Trophoblast cell (in vitro differentiated cells and primary cell): ENCODE measurements at places on chromosomes 1 and 21.

DNA sequence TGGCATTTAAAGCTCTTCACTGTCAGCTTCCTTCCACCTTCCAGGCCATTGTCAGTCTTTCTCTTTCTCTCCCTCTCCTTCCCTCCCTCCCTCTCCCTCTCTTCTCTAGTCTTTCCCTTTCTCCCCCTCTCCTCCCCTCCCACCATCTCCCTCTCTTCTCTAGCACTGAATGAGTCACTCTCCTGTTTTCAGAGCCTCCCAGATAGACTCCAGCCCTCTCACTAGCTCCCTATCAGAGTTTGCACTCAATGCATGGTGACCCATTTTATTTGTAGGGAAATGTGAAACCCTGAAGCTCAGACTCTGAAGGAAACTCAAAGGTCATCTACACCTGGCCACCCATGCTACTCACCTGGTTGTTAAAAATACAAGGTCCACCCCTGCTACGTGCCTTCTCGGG lies 4.4 kb upstream of the MATN1 start:
- no peak overlapping the region for H3K4me3 ChIP-seq
- H3K27ac ChIP-seq, result no peak overlapping the region
- no peak for DNase-seq
- H3K36me3 ChIP-seq, result no peaks in the 10 kb centered on the region

DNA sequence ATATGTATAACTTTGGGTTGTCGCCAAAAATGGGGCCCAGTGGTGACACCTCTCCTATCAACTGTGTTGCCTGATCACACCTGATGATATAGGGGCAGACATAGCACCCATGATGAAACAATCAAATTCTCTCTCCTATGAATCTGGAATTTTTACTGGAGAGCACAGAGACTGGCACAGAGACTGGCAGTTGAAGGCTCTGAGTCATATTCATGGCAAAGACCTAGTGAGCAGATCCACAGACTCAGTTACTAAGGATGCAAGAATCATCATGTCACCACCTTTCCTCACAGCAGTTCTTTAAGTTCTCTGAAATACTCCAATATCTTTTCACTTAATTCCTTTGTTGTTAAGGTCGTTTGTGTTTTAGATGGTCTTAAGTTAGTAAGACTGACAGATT lies 60.0 kb downstream of the APCS start:
- no peaks in the 10 kb centered on the region for H3K36me3 ChIP-seq
- H3K27me3 ChIP-seq, result no peaks in the 10 kb centered on the region
- H3K4me1 ChIP-seq, result no peaks in the 10 kb centered on the region

- no peaks in the 10 kb centered on the region for H3K27me3 ChIP-seq
- no peak overlapping the region for H3K4me3 ChIP-seq
- no peaks in the 10 kb centered on the region for H3K36me3 ChIP-seq
- H3K27ac ChIP-seq, result no peak overlapping the region
- no peak for DNase-seq
Observed at GRCh38 chr1:237583270-237583669, 307.5 kb downstream of the ZP4 start.

- no peak overlapping the region for H3K27ac ChIP-seq
- no peaks in the 10 kb centered on the region for H3K4me1 ChIP-seq
- H3K27me3 ChIP-seq, result peaks cover 2% of the 10 kb centered on the region
- H3K4me3 ChIP-seq, result no peak overlapping the region
- H3K36me3 ChIP-seq, result no peaks in the 10 kb centered on the region
Observed at GRCh38 chr1:41566274-41566885, 81.9 kb upstream of the EDN2 start.

- H3K4me3 ChIP-seq, result peak overlapping the region; percentile 64
- no peaks in the 10 kb centered on the region for H3K27me3 ChIP-seq
- no peak overlapping the region for H3K27ac ChIP-seq
- peaks cover 7% of the 10 kb centered on the region for H3K36me3 ChIP-seq
- DNase-seq, result no peak
- H3K4me1 ChIP-seq, result peaks cover 6% of the 10 kb centered on the region
Observed at GRCh38 chr1:42845866-42846256, 552 bp upstream of the ZNF691 start.

GRCh38 chr1:181604482-181605249 lies 121.3 kb downstream of the CACNA1E start:
- H3K4me3 ChIP-seq, result no peak overlapping the region
- no peak for DNase-seq
- no peaks in the 10 kb centered on the region for H3K27me3 ChIP-seq
- H3K27ac ChIP-seq, result no peak overlapping the region
- no peaks in the 10 kb centered on the region for H3K4me1 ChIP-seq
- H3K36me3 ChIP-seq, result no peaks in the 10 kb centered on the region

DNA sequence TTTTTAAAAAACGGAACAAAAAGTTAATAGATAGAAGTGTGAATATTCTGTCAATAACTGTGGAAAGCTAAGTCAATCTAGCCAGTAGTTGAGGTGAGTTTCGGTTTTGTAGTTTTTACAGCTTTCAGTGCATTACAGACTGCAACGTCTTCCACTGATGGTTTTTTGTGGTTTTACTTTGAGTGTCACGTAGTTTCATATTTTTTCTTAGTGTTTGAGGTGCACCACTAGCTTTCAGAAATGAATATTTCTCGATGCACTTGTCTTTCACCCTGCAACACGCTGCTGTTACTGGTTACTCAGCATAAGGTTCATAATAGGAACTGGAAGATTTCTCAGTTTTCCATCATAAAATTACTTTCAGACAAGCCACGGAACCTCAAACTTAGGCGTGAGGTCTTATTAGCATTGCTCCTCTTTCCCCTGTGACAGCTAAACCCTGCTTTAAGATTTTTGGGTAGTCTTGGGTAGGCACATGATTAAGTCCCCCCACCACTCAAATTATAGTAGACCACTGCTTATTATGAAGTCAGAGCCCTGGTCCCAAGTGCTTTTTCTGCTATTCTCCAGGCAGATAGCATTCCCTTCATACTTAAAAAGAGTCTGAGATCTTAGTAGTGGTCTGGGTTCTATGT lies 1412.7 kb downstream of the KCNT2 start:
- no peaks in the 10 kb centered on the region for H3K27me3 ChIP-seq
- no peaks in the 10 kb centered on the region for H3K36me3 ChIP-seq
- no peak overlapping the region for H3K4me3 ChIP-seq
- H3K27ac ChIP-seq, result no peak overlapping the region
- no peaks in the 10 kb centered on the region for H3K4me1 ChIP-seq

GRCh38 chr1:46456411-46456963 lies 33.1 kb upstream of the DMBX1 start:
- H3K4me3 ChIP-seq, result no peak overlapping the region
- H3K36me3 ChIP-seq, result no peaks in the 10 kb centered on the region
- H3K4me1 ChIP-seq, result no peaks in the 10 kb centered on the region
- no peak for DNase-seq
- peaks cover 31% of the 10 kb centered on the region for H3K27me3 ChIP-seq
- H3K27ac ChIP-seq, result no peak overlapping the region

DNA sequence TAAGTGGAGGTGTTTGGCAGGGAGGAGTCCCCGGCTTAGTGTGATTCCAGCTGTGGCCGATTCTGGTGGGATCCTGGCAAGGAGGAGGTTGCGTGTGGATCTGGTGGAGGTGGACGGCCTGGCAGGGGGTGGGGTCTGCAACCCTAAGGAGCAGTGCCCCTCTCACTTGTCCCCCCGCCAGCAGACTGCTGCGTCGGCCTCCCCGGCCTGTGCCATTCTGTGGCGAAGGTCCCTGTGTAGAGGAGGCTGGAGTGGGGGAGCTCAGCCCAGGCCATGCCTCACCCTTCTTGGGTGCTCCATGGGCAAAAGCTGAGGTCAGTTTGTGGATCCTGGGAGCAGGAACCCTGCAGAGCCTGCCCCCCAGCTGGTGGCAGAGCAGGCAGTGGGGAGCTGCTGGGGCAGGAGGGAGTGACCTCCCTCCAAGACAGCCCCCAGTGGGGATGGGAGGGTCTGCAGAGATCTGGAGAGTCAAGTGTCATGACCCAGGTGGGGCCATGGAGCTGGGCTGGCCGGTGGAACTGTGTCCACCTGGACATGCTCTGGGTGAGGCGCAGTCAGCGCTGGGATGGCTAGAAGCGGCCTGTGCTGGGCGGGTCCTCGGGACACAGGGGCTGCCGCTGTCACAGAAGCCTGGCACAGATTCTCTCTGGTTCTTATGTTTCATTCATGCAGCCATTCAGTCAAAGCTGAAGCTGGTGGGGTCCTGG lies 5.3 kb downstream of the MIB2 start:
- no peak overlapping the region for H3K4me3 ChIP-seq
- peaks cover 8% of the 10 kb centered on the region for H3K4me1 ChIP-seq
- H3K27ac ChIP-seq, result no peak overlapping the region
- H3K36me3 ChIP-seq, result peaks cover 24% of the 10 kb centered on the region

- peak; percentile 42 for DNase-seq
- no peaks in the 10 kb centered on the region for H3K27me3 ChIP-seq
- H3K27ac ChIP-seq, result no peak overlapping the region
- no peaks in the 10 kb centered on the region for H3K4me1 ChIP-seq
Observed at GRCh38 chr1:111142356-111142975, 2.4 kb downstream of the CEPT1 start.

DNA sequence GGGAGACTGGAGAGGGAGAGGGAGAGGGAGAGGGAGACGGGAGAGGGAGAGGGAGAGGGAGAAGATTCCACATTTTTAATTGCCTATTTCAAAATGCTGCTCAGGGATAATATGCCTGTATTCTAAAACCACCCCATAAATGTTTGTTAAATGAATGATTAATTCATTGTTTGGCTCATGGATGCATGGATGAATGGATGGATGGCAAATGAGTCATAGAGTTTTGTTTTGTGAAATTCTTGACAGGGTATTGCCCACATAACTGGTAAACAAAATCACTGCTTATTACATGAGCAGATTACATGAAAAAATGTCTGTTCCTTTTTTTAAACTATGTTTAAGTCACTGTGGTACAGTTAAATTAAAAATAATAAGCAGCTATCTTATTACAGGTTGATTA lies 220.4 kb downstream of the ZP4 start:
- no peaks in the 10 kb centered on the region for H3K4me1 ChIP-seq
- H3K27ac ChIP-seq, result no peak overlapping the region
- no peaks in the 10 kb centered on the region for H3K36me3 ChIP-seq
- no peak for DNase-seq
- H3K27me3 ChIP-seq, result no peaks in the 10 kb centered on the region
- no peak overlapping the region for H3K4me3 ChIP-seq

GRCh38 chr1:222106377-222106776 lies 364.5 kb upstream of the DUSP10 start:
- H3K27me3 ChIP-seq, result no peaks in the 10 kb centered on the region
- DNase-seq, result no peak
- H3K4me1 ChIP-seq, result no peaks in the 10 kb centered on the region
- no peaks in the 10 kb centered on the region for H3K36me3 ChIP-seq

- H3K4me3 ChIP-seq, result no peak overlapping the region
- no peaks in the 10 kb centered on the region for H3K27me3 ChIP-seq
- no peak overlapping the region for H3K27ac ChIP-seq
- peaks cover 7% of the 10 kb centered on the region for H3K4me1 ChIP-seq
- no peak for DNase-seq
- no peaks in the 10 kb centered on the region for H3K36me3 ChIP-seq
Observed at GRCh38 chr1:168134642-168135041, 2.1 kb downstream of the GPR161 start.

- H3K36me3 ChIP-seq, result peaks cover 7% of the 10 kb centered on the region
- H3K27ac ChIP-seq, result no peak overlapping the region
- no peak overlapping the region for H3K4me3 ChIP-seq
Observed at GRCh38 chr1:245412306-245412705, 257.5 kb downstream of the KIF26B start.

GRCh38 chr1:171902527-171902926 lies 61.2 kb downstream of the DNM3 start:
- no peaks in the 10 kb centered on the region for H3K27me3 ChIP-seq
- H3K4me1 ChIP-seq, result peaks cover 2% of the 10 kb centered on the region
- H3K36me3 ChIP-seq, result no peaks in the 10 kb centered on the region
- no peak overlapping the region for H3K27ac ChIP-seq

DNA sequence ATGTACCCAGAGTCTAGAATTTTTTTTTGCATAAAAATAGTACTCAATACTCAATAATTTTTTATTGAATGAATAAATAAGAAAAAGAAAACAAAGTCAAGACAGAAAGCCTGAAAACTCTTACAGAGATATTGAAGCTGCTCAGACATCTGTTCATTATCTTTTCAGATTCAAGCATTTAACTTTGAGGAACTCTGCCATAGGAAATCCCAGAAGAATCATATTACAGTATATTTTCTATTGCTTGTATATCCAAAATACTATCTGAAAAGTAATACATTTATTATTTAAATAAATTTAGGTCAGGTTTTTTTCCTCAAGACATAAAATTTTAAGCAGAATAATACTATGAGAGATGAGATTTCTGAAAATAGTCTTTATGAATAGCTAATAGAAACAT lies 755.9 kb upstream of the ADGRL4 start:
- no peak overlapping the region for H3K4me3 ChIP-seq
- no peaks in the 10 kb centered on the region for H3K4me1 ChIP-seq
- no peaks in the 10 kb centered on the region for H3K36me3 ChIP-seq
- no peak for DNase-seq
- H3K27me3 ChIP-seq, result no peaks in the 10 kb centered on the region

DNA sequence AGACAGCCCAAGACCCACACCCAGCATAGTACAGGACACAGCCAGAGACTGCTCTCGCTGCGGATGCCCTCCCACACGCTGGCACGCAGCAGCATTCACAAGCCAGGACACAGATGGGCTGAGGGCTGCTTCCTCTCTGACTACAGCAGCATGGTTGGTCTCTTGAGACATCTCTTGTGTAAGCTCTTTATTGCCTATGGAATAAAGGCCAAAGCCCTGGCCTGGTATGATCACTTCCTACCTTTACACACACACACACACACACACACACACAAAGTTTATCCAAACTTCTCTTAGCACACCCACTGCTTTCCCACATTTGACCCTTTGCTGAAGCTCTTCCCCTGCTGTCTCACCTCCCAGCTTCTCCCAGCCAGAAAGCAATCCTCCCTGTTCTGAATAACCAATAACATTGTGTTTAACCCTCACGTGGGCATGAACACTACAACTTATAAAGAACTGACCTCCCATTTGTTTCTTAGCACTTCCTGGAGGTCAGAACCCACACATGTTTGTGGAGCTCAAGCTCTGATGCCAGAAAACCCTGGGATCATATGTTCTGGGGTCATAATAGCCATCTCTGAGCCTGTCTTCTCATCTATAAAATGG lies 1.2 kb upstream of the LUZP1 start:
- no peak overlapping the region for H3K4me3 ChIP-seq
- peaks cover 3% of the 10 kb centered on the region for H3K4me1 ChIP-seq
- no peaks in the 10 kb centered on the region for H3K27me3 ChIP-seq
- H3K36me3 ChIP-seq, result no peaks in the 10 kb centered on the region
- DNase-seq, result peak; percentile 40
- no peak overlapping the region for H3K27ac ChIP-seq

- peaks cover 26% of the 10 kb centered on the region for H3K4me1 ChIP-seq
- no peak overlapping the region for H3K27ac ChIP-seq
Observed at GRCh38 chr1:180234369-180235076, 4.5 kb downstream of the LHX4 start.

- DNase-seq, result no peak
- H3K4me3 ChIP-seq, result no peak overlapping the region
- H3K4me1 ChIP-seq, result no peaks in the 10 kb centered on the region
- H3K27me3 ChIP-seq, result no peaks in the 10 kb centered on the region
- H3K36me3 ChIP-seq, result peaks cover 16% of the 10 kb centered on the region
- H3K27ac ChIP-seq, result no peak overlapping the region
Observed at GRCh38 chr1:15557594-15557993, 27.3 kb downstream of the AGMAT start.

GRCh38 chr1:37926038-37926924 lies 20.6 kb downstream of the INPP5B start:
- H3K27me3 ChIP-seq, result no peaks in the 10 kb centered on the region
- H3K27ac ChIP-seq, result no peak overlapping the region
- H3K4me1 ChIP-seq, result peaks cover 7% of the 10 kb centered on the region
- no peak for DNase-seq
- H3K4me3 ChIP-seq, result no peak overlapping the region
